ENCODE measurements at places on chromosomes 1 and 21.

DNA sequence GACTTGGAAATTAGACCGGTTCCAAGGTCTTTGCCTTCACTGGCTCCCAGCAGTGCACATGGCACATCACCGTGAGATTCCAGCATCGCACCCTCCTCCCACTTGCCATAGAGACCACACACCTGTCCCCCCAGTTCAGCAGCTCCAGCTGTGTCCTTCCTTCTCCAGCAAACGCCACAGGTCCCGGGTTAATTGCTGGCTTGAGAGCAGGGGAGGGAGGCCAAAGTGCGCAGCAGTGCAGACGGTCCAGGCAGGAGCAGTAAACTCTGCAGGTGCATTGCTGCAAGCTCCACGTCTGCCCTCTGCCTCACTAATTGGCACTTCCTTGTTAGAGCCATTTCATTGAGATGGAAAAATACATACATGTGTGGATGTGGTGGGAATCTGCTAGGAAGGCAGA lies 65.3 kb downstream of the KLHDC7A start:
- DNase-seq: no peak

DNA sequence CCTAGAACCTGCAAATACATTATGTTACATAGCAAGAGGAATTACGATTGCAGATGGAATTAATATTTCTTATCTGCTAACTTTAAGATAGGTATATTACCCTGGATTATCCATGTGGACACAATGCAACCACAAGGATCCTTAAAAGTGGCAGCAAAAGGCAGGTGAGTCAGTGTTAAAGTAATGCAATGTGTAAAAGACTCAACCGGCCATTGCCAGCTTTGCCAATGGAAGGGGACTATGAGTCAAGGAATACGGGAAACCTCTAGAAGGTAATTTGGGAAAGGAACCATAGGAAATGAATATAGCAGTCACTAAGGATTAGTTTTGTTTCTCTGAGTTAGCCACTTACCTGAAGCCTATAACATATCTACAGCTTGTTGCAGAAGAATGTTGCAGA lies 692.1 kb upstream of the ZP4 start:
- no peak for DNase-seq

DNA sequence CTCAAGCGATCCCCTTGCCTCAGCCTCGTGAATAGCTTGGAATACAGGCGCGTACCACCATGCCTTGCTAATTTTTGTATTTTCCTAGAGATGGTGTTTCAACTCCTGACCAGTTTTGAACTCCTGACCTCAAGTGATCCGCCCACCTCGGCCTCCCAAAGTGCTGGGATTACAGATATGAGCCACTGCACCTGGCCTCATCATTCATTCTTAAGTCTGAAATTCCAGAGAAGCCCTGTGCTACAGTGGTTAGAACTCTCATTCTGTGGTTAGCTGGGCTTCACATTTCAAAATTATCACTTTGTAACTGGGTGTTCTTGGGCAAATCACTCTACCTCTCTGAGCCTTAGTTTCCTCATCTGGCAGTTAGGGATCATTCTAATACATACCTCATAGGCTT lies 86.1 kb upstream of the POU3F1 start:
- DNase-seq: no peak

DNA sequence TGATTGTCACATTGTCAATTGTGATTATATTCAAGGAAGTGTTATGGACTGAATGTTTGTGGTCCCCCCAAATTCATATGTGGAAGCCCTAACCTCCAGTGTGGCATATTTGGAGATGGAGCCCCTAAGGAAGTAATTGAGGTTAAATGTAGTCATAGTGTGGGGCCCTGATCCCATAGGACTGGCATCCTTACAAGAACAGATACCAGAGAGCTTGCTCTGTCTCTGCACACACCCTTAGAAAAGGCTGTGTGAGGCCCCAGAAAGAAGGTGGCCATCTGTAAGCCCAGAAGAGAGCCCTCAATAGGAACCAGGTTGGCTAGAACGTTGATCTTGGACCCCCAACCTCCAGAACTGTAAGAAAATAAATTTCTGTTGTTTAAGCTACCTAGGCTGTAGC lies 28.1 kb downstream of the VANGL1 start:
- no peak for DNase-seq

GRCh38 chr1:37765916-37766664 lies 1.2 kb upstream of the EPHA10 start:
- no peak for DNase-seq

DNA sequence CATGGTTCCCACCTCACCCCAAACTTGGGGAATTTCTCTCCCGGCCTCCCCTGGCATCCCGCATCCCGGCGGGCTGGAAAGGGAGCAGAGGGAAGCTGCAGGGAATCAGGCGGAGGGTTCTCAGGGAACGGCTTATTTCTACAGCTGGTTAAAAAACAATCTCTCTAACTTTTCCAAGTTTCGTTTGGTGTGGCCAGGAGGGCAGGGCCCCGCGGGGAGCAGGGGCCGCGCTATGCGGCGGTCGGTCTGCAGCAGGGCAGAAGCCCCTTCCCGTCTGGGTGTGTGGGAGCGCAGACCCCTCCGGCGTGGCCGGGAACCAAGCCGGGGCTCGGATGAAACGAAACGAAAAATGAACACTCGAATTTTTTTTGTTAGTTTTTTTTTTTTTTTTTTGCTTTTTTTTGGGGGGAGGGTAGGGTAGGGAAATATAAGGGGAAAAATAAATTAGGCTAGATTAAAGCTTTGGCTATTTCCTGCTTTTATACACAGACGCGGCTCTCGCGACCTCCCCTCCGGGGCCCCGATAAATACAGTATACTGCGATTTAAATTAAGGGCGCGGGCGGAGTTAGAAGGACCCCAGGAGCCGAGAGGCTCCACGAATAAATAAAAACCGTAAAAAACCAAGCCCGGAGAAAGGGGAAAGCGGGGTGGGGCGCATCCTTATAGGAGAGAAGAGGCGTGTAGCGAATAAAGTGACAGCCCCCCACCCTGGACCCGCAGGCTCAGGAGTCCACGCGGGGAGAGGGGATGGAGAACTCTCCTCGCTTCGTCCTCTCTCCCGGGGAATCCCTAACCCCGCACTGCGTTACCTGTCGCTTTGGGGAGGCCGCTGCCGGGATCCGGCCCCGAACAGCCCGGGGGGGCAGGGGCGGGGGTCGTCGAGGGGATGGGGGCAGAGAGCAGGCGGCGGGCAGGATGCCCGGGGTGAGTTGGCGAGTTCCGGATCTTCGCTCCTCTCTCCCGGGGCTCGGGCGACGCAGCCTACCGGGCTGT lies 2.1 kb downstream of the POU3F1 start:
- no peak for DNase-seq

DNA sequence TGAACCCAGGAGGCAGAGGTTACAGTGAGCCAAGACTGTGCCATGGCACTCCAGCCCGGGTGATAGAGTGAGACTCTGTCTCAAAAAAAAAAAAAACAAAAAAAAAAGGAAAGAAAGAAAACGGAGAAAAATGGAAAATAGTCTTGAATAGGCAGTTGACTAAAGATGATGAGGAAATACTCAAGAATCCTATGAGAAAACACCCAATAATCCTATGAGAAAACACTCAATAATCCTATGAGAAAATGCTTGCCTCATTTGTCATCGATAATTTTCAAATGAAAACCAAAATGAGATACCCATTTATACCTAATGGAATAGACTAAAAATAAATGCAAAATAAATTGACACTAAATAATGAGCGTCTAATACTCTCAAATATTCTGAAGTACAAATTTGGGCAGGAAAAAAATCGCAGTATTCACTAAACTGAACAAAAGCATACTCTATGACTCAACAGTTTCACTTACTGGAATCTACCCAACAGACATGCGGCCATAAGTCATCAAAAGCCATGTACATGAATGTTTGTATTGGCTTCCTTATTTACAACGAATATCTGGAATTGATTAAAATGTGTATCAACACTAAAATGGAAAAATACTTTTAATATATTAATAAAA lies 733.9 kb upstream of the CHRM3 start:
- no peak for DNase-seq

- DNase-seq: no peak
Measured at GRCh38 chr1:240352769-240353168, 259.2 kb downstream of the GREM2 start.

GRCh38 chr1:112934577-112934976 lies 21.4 kb downstream of the SLC16A1 start:
- no peak for DNase-seq

DNA sequence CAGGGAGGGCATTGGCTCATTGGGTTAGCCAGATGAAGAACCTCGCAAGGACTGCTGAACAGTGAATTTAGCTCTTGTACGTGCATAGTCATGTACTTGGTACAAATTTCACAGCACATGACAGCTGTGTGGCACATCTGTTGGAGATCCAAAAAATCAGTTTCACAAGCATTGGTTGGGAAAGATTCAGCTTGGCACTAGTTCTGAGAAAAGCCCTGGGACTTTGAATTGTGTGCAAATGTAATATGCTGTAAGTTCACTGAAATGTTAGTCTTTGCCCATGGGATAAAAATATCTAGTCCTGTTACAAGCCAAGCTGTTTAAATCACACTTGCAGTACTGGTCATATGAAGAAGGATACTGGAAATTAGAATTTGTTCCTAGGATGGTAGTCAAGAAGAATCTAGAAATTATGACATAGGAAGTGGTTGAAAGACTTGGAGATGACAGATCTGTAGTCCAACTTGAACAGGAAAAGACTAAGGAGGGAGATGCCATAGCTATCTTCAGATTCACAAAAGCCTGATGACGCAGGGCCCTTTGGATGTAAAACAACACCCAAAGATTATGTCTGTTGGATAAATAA lies 19.2 kb downstream of the LAMC2 start:
- no peak for DNase-seq

- DNase-seq: no peak
Measured at GRCh38 chr1:184627007-184627341, 127.7 kb downstream of the EDEM3 start.

Measured in stimulated activated CD4-positive, alpha-beta T cell treated with anti-CD3 and anti-CD28 coated beads, Interleukin-1b, Interleukin-23, amount 100 ng/mL, for 24 hours (primary cell).